ENCODE measurements at places on chromosomes 4 and X.

DNA sequence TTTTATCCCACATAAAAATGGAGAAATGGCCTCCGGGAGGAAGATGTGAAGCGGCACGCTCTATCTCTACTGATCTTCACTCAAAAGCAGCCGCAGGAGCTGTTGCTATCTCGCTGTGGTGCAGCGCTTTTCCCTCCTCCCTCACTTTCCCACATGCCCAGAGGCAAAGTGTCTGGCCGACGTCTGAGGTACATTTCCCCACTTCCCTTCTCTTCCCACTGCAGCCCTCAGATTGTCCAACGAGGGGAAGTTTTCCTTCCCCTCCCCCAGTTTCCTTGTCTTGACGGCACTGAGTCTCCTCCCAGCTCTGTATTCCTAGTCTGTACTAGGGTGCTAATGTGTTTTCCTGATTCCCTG, 660 bp upstream of the COL25A1 start:
- DNase-seq, result no peak

DNA sequence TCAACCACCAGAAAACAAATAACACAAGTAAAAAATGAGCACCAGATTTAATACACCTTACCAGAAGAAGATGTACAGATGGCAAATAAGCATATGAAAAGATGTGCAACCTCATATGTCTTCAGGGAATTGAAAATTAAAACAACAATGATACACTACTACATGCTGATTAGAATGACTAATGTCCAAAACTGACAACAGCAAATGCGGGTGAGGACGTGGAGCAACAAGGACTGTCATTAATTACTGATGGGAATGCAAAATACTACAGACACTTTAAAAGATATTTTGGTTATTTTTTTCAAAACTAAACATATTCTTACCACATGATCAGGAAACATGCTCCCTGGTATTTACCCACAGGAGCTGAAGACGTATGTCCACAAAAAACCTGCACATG, 140.3 kb downstream of the FRYL start:
- no peak for DNase-seq

GRCh38 chr4:139593091-139593564, 37.1 kb upstream of the SETD7 start:
- DNase-seq, result no peak

GRCh38 chr4:15912236-15912635, 26.3 kb downstream of the FGFBP1 start:
- DNase-seq, result no peak

GRCh38 chrX:119041175-119041574, 31.6 kb upstream of the CT47C1 start:
- DNase-seq, result peak; percentile 33

DNA sequence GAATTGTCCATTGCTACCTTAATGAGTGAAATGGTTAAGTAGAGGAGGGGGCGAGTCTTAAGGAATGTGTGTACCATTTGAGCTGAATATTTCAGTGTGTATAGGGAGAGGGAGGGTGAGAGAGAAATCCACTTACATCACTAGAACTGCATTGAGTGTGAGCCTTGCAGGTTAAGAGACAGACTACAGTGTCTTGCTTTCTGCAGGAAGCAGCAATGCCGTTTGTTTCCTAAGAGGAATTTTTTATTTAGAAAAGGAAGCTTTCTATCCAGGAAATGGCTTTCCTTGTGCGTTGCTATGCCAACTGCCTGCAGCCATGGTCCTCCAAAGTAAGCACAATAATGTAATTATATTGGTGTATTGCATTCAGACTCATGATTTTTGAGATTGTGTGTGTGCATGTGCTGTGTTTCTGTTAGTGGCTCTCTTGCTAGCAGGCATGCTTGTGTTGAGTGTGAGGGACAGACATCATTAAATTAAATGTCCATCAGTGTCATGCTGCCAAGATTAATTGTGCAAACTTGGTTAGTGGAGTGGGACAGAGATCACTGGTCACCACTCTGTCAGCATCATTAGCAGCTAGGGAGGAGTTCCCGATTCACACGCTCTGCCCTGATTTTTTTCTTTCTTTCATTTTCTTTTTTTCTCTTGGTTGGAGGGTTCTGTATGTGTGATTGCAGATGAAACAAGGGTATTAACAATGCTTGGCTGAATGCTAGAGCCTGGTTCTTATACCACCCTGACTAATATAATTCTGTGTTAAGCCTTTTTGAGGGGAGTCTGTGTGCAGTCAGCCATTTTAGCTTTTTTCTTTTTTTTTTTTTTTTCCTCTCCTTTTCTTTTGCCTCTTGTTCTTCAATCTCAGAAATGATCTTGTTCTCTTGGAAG, 164.3 kb downstream of the RAPGEF2 start:
- no peak for DNase-seq

DNA sequence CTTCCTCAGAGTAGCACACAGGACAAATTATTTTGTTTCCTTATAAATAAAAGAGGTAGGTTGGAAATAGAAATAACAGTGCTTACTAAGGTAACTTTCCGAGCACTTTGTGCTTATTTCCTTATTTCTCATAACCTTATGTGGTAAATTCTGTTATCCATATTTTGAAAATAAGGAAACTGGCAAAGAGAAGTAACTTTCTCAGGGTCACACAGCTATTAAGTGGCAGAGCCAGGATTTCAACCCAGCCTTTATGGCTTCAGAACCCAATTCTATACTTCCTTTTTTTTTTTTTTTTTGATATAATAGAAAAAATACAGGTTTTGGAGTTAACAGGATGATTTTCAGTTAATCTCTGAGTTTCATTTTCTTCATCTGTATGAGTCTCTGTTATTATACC, 3.3 kb downstream of the UTP3 start:
- DNase-seq, result no peak

GRCh38 chrX:72554448-72555140, 18.0 kb downstream of the HDAC8 start:
- DNase-seq, result no peak

DNA sequence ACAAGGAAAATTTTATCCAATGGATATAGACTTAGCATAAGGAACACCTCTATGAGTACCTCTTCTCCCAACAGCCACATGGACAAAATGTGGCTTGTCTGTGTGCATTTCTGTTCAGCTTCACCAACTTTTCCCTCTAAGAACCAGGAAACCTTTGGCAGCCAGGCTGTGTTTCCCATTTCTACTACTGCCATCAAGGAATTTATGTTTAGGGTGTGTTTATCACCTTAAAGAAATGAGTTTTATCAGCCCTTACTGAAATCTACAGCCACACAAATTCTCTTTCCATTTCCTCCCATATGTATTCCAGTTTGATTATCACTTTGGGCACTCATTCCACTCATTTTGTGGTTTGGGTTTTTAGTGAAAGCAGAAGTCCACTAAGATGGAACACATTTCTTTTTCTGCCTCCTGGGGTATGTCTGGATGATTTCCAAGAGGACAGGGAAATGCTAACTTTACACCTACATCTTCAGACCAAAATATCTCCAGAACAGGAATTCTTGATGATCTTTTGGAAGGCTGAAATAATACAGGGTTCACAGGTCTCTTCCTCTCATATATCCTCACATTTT, 82.6 kb upstream of the MAOA start:
- DNase-seq, result no peak

- no peak for DNase-seq
Measured at GRCh38 chrX:140664939-140665338, 44.6 kb upstream of the LINC00632 start.

DNA sequence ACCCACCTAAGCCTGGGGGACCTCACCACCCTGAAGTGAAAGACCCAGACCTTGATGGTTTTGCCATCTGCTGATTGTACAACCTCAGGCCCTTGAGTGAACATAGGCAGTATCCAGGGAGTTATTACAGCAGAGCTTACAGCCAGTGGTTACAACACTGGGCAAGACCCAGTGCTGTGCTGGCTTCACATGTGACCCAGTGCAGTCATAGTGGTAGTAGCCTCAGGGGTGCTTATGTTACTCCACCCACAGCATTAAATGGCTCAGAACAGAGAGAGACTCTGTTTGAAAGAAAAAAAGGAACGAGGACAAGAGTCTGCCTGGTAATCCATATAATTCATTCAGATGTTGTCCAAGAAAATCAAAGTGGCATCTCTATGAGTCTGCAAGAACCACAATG, 45.2 kb upstream of the DACH2 start:
- no peak for DNase-seq

GRCh38 chrX:46693149-46693548, 65.8 kb downstream of the SLC9A7 start:
- no peak for DNase-seq

DNA sequence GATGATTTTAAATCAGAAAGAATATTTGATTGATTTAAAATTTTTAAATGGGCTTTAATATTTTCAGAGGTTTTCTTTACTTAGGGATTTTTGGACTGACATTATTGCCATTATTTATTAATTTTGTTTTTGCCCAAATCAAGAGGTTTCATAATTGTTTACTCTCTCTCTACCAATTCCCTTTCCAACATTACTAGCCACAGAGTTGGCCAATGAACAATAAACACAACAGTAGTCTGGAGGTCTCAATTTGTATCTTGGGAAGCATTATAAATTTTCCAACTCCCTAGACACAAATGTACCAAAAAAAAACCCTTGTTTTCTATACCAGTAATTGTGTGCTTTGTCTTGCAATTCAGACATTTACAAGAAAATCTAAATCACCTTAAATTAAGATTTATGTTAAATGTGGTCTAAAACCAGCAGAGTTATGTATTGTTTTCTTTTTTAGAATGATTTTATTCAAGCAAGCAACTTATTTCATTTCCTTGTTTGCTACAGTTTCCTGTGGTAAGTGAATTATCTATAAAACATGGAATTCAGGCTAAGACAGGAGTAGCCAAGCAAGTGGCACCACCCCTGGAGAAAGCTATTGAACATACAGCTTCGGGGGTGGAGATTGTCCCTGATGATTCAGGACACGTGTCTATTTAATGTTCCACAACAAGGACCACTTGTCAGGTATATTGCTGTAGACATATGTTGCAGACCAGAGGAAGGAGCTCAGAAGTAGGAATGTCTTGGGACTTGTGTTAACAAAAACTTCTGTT, 622 bp downstream of the KLKB1 start:
- DNase-seq, result no peak

- DNase-seq, result no peak
Measured at GRCh38 chr4:4593596-4594284, 51.9 kb upstream of the STX18 start.

- DNase-seq, result no peak
Measured at GRCh38 chr4:107037199-107037584, 1.1 kb upstream of the DKK2 start.

DNA sequence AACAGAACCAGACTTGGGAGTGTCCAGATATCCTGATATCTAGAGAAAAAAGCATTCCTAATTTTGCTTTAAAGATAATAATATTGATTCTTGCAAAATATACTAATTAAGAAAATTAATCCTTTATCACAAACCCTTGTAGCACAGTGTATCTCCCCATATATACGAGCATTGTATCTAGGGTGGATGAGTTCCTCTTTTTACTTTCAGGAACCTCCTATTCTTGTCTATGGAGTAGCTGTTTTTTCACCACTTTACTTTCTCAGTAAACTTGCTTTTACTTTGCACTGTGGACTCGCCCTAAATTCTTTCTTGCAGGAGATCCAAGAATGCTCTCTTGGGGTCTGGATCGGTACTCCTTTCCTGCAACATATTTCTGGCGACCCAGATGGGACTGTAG, 103.9 kb downstream of the GLUD2 start:
- no peak for DNase-seq

- DNase-seq, result no peak
Measured at GRCh38 chr4:153676486-153676885, 7.6 kb upstream of the TLR2 start.

DNA sequence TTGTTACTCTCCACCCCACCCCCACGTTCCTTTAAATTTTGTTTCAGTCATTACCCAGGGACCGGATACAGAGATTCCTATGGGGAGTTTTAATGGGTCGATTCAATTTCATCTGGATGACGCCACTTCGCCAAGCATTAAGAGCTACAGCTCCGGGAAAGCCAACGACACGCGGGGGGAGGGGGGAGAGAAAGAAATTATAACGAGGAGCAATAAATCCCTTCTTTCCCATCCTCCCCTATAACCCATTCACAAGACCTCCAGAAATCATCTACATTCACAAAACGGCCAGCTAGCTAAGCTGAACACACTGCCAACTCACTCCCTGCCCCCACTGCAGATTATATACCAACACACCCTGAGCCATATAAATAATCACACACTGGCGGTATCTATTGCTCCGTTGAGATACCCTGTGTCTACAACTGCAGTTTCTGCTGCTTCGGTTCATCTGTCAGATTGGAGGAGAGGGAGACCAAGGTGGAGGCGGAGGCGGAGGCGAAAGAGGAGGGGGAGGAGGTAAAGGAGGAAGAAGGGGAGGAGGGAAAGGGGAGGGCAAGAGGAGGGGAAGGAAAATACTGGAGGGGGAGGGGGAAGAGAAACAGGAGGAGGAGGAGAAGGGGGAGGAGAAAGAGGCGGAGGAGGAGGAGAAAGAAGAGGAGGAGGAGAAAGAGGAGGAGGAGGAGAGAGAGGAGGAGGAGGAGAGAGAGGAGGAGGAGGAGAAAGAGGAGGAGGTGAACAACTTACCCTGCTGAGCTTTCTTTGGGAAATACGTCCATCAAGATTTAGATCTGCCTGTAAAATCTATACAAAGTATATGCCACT, 113.9 kb upstream of the VAMP7 start:
- DNase-seq, result peak; percentile 55

GRCh38 chr4:148292686-148293085, 149.5 kb downstream of the NR3C2 start:
- DNase-seq, result no peak

GRCh38 chrX:150897421-150898320, 797 bp downstream of the CD99L2 start:
- DNase-seq, result no peak

DNA sequence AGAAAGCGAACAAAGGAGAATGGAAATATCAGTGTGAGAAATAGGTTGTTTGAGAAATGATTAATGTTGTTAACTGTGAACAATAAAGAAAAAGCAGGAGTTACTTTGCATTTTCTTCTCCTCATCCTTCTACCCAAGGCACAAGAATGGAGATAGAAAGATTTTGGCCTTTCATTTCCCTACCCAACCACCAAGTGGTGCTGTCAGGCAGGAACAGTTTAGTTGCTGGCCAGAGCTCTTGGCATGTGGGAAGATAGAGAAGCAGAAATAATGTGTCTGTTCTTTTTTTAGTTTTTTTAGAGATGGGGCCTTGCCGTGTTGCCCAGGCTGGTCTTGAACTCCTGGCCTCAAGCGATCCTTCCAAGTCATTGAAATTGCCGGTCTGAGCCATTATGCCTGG, 12.8 kb downstream of the HOPX start:
- DNase-seq, result no peak

GRCh38 chr4:72031868-72032608, at the start of gene NPFFR2:
Gene NPFFR2, plus strand, starts transcription at chr4:72032000. Its CDS starts 96,592 bp downstream, at chr4:72128592.
- no peak for DNase-seq

DNA sequence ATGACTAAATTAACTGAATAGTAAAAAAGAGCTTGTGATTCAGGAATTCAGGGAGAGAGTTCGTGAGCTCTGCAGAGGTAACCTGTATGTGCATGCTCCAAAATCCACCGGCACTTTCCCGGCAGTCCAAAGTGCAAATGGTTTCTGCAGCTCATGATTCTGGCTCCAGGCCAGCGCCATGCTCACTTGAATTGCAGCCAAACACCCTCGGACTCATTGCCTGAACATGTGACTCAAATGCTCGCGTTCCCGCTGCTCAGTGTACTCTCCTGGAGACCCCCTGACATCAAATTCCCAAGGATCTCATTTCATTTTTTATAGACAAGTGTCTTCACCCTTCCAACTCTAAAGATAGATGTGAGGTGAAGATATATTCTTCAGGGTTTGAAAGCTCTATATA, 44.1 kb upstream of the SH3RF1 start:
- no peak for DNase-seq

- no peak for DNase-seq
Measured at GRCh38 chr4:79964400-79965211, 108.4 kb downstream of the ANTXR2 start.

- no peak for DNase-seq
Measured at GRCh38 chr4:957581-958313, 15.6 kb downstream of the DGKQ start.

GRCh38 chrX:17644001-17644400, 93.3 kb upstream of the SCML1 start:
- no peak for DNase-seq

All from GM04504 (cell line).